ENCODE measurements at places on chromosomes 13 and 19.

GRCh38 chr13:28716511-28716910 is 2.3 kb downstream of the SLC46A3 start:
- DNase-seq, result no peak

- no peak for DNase-seq
These were observed at the start of gene FREM2 for GRCh38 chr13:38686577-38687245. TSS of gene FREM2 (plus strand) at chr13:38687077. CDS start at chr13:38687345, 268 bp downstream.

DNA sequence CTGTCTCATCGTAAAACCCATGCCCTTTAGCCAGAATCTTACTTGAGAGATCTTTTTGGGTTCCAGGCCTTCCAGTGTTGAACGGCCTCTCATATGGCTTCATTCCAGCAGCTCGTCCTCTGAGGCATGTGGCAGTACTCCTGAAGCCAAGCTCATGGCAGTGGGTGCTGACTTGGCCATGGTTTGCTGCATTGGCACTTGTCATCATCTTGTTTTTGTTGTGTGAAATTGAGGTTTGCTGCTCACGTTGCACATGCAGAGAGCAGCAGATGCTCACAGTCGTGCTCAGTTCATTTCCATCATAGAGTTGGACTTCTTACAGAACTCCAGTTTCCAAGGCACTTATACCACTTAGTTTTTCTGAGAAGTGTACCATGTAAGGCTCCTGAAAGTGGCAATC is 14.9 kb downstream of the TEX29 start:
- no peak for DNase-seq

DNA sequence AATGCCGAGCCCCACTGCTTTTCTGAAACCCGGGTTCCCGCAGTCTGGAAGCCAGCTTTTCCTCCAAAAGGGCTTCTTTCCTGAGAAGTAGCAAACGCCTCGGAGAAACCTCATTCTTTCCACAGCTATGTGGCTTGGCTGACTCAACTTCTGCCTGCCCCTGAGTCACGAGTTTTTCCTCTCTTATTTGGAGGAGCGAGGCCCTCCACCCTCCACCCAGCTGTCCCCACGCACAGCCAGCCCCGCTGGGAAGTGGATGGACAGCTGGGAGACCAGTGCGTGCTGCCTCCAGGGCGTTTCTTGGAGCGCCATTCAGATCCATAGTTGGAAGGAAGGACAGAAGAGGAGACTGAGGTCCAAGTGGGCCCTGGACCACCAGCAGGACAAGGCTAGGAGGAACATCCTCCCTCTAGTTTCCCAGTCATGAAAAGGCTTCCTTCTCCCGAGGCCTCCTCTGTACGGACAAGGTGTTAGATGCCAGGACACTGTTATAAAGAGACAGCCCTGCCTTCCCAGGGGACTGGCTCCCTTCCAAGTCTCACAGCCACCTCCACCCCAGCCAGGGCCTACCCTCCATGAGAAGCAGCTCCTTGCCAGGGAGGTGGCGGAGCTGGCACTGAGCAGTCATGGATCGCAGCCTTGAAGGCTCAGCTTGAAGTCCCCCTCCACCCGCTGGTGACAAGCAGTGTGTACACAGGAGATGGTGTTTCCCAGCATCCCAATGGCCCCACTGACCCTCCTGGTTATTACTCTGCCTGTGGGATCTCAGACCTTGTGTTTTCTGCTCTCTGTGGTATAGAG is 2.5 kb upstream of the PLEKHF1 start:
- DNase-seq, result no peak

DNA sequence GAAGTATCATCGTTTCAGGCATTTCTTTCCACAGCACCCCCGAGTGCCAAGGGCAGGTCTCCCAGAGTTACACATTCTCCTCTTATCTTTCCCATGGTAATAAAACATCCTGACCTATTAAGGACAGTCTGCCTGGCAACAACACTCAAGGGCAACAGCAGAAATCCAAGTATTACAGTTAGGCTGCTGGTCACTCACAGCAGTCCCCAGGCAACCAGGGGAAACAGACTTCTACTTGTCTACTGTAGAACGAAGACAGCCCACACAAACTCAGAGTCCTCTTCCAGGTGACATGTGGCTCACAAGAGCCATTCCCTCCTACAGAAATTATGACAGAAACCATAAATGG is 24.3 kb downstream of the RCBTB1 start:
- DNase-seq, result no peak

GRCh38 chr19:2887391-2887914 is 13.3 kb upstream of the ZNF57 start:
- DNase-seq, result no peak

DNA sequence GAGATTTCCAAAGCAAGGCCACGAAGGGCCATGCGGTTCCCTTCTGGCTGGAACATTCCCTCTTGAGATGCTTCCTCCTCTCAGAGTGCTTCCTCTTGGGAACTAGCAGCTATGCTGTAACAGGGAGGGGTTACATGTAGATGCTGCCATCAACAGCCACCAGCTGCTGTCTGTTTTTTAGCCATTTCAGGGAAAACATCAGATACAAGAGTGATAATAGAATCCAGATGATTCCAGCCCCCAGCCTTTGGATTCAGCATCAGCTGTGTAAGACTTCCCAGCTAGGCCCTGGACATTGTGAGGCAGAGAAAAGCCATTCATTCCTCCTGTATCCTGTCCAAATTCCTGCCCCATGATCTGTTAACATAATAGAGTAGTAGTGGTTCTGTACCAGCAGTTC is 8.2 kb upstream of the ZNF177 start:
- no peak for DNase-seq
